ENCODE measurements at places on chromosomes 2 and 18.

DNA sequence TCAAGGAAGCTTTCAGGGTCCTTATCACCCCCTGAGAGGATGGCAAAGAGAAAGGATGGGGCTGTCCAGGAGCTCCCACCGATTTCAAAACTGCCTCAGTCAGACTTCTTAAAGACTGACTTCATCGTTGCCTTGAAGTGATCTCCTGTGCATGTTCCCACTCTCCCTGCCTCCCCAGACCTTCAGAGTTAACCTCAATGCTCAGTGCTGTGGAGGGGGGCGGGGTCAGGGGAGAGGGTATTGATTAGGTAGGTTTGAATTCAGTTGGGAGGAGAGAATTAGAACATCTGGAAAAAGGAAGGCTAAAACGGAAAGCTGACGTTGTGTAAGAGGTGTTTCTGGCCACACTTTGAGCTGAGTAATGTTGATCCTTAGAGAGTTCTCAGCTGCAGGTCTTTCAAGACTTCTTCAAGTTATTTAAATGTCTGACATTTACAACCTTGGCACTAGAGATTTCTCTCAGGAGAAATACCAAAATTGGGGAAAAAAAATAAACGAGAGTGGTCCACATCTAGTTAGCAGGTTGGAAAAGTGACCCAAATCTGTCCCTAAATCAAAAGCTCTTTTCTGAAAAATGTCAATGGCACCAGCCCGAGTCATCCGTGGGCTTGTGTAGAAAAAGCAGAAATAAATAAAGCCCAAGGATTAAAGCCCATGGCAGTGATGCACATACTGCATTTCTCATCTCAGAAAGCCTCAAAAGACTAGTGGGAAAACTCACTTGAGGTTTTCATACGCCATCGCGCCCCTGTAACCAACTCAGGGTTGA, 134.7 kb upstream of the EPAS1 start:
- no peak for DNase-seq

- DNase-seq: no peak
Measured at GRCh38 chr2:112705575-112705974, 15.2 kb upstream of the NT5DC4 start.

DNA sequence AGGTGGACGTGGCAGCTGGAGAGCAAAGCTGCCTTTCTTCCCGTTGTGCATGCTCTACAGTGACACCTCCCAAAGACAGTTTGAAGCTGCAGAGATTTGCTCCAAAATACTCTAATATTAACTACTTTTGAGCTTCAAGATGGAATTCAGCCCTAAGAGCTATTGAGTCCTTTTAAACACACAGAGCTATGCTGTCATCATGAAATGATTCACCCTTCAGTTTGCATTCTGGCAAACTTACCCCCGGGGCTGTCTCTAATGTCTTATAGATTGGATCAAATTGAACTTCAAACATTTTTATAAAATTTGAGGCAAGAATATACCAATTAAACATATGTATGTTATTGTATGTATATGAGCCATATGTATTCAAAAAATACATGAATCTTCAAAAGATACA, 110.7 kb upstream of the EFEMP1 start:
- no peak for DNase-seq

DNA sequence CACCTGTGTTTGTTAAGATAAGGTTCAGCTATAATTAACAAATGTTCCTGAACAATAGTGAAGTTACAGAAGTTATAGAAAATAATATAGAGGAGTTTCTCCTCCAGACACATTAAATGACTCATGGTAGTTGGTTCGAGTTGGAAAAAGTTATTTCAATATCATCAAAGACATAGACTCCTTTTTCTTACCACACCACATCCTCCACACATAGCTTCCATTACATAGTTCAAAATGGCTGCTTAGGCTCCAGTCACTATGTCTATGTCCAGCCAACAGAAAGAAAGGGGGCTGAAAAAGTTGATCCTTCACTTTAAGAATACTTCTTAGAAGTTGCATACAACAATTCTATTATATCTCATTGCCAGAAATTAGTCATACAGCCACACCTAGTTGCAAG, 50.7 kb downstream of the DYNAP start:
- DNase-seq: no peak

DNA sequence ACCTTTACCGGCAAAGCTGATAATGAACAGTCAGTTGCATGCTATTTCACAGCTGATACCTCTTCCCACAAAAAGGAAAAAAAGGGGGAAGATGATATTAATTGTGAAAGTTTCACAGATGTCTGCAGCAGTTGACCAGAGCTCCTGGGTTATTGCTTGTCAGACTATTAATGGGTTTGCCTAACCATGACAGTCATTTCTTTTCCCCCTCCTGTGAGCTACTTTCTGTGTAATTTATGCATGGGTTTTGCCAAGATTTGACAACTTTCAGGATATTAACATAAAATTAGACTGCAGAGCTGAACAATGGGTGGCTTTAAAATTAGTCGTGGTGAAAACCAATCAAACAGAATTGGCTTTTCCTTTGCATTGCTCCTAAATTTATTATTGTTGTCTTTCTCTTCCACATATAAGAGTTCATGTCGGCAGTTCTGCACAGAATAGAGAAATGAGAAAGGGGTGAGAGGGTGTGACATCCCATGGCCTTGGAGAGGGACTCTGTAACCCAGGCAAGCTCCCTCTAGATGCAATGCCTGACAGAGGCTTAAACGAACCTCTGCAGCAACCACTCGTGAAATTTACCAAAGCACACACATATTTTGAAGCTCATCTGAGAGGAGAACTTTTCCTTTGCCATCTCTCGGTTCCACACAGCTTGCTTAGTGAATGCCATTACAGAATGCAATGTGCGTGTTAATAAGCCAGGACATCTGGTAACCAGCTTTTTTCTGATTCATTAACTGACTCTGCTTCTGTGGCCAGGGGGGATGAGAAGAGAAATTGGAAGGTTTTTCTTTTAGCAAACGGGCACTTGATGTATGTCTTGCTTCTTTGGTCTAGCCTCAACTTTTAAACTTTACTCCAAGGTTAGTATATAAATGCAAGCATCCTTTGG, 82.2 kb upstream of the ITGA4 start:
- DNase-seq: no peak

DNA sequence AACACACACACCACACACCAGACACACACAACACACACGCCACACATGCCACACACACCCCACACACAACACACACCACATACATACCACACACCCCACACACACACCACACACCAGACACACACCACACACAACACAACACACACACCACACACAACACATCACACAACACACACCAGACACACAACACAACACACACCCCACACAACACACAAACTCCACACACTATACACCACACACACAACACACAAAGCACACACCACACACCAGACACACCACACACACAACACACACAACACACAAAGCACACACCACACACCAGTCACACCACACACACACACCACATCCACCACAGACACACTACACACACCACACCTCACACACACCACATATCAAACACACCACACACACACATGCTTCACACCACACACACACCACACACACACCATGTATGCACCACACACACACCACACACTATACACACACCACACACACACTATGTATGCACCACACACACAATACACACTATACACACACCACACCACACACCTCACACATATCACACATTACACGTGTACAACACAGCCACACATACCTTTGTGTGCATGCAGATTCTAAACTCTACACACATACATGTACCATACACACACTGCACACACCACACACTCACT, 72.2 kb downstream of the TMEM18 start:
- DNase-seq: no peak

GRCh38 chr2:181188605-181189004, 208.2 kb downstream of the UBE2E3 start:
- no peak for DNase-seq

DNA sequence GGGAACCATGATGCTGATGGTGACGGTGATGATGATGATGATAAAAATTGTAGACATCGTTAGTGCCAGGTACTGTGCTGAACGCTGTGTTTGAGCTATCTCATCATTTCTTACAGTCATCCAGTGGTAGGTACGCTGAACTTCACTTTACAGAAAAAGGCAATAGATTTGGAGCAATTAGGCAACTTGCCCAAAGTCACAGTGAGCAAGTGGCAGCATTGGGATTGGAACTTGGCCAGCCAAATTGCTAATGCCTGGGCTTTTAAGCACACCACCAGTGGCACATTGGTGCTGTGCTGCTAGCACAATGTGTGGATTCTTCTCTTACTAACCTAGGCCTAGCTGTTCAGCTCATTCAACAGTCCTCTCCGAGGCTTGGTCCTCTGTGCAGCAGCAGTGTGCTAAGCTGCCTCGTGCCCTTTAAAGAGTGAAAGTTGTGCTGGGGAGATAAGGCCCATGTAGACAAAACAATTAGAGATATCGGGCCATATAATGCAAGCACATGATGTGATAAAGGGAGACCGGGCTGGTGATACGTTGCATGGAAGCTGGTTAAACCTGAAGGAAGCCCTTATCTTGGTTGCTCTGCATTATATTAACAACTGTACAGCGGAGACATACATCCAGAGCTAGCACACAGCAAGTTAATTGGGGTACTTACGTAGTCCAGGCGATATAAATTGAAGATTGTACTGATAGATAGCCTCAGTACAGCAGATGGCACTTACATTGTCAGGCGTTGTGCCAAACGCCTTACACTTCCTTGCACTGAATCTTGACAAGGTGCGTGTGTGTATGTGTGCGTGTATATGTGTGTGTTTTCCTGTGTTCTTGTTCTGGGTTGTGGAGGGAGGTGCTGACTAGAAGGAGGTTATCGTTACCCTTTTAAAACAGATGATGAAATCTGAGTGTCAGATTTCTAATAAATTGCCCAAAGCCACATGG, 28.4 kb downstream of the HK2 start:
- DNase-seq: no peak

DNA sequence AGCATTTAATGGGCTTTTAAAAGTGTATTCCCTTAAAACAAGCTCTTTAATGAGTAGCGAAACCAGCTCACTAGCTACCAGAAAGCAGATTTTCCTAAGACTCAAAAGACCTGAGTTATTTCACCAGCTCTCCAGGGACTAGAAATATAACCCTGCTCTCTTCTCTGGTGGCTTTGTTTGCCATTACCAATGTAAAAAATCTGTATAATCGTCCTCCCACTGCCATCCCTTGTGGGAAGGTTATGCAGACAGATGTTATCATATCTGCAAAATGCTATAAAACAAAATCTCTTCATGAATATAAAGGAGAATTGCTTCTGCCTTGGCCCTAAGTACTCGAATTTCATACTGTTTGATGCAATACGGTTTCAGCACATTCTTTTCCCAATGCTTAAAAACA, 335.2 kb downstream of the NUP35 start:
- no peak for DNase-seq

GRCh38 chr18:49168281-49168985, 217.7 kb upstream of the SMAD7 start:
- DNase-seq: no peak

- DNase-seq: peak; percentile 19
Measured at GRCh38 chr18:45962461-45962860, 4.7 kb downstream of the EPG5 start.

DNA sequence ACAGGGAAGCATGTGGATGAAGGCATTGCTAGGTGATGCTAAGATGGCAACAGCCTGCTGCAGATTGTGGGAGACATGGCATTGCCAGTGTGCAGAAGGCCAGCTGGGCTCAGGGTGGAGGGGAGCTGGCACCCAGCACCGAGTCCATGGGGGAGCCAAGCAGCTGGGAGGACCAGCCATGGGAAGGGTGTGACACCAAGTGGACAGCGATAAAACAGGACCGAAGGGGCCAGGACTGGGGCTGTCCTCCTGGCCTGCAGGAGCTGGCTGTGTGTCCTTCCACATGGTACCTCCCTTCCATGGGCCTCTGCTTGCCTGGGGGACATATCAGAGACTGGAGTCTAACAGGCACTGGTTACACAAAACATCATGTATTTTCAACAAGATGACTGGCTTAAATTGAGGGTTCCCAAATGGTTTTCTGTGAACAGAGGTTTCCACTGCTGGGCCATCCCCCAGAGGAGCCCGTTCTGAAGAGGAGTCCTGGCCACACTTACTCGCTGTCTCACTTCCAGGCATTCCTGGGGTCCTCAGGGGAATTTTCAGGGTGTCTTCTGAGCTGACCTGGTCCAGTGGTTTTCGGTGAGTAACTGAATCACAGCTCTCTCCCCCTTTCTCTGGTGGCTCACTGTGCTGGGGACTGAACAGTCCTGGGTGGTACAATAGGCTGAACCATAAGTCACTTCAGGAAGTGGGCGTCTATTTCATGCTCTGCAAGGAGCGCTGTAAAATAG, 60.4 kb upstream of the TNP1 start:
- DNase-seq: no peak

- no peak for DNase-seq
Measured at GRCh38 chr2:178266445-178266844, 72.1 kb downstream of the OSBPL6 start.
